ENCODE measurements at places on chromosomes 11 and 22.
A peak's percentile ranks its signal among the peaks of the same experiment; 100 is the strongest.

DNA sequence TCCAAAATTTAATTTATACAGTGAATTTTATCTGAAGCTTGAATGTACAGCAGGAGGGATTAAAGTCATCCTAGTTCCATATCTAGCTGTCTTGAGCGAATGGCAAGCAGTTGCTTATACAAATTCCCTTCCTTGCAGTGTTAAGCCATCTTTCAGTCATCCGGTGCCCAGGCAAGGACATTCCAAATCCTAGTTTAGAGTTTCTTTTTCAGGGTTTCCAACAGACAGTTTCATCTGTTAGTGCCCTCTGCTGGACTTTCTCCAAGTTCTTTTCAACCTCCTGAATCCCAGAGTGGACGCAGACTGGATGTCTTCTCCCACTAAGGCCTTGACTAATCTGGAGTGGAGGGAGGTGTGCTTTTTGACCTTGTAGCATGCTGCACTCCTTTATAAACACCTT lies 45.4 kb downstream of the GRAMD1B start:
- no peak for DNase-seq

GRCh38 chr11:4699697-4700435 lies 2.2 kb upstream of the OR51E2 start:
- DNase-seq: no peak

- no peak for DNase-seq
Observed at GRCh38 chr11:35593143-35593542, 25.1 kb upstream of the FJX1 start.

- peak; percentile 7 for DNase-seq
Observed at GRCh38 chr11:134751766-134752165, 339.7 kb upstream of the B3GAT1 start.

GRCh38 chr11:16093889-16094653 lies 262.3 kb downstream of the SOX6 start:
- no peak for DNase-seq

- DNase-seq: no peak
Observed at GRCh38 chr22:29660021-29660420, 56.6 kb downstream of the NF2 start.

GRCh38 chr11:96105197-96105895 lies 181.4 kb upstream of the MTMR2 start:
- no peak for DNase-seq

- no peak for DNase-seq
Observed at GRCh38 chr11:18313965-18314763, 7.8 kb downstream of the HPS5 start.

DNA sequence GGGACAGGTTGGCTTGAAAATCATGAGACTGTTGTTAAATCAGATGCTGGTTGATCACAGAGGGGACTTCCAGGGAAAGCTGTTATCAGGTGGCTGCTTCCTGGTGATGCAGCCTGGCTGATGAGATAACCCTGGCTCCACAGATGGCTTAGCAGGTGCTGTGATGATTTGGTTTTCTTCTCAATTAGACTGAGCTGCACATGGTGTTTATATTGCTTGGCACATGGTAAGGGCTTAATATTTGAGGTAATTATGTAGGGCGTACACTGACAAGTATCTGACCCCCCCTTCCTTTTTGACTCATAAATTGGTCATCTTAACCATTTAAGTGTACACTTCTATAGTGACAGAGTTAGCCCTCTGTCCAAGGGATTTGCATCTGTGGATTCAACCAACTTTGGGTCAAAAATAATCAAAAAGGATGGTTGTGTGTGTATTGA lies 7.0 kb downstream of the RPS3 start:
- no peak for DNase-seq

- DNase-seq: no peak
Observed at GRCh38 chr11:116059919-116060318, 555.7 kb upstream of the CADM1 start.

DNA sequence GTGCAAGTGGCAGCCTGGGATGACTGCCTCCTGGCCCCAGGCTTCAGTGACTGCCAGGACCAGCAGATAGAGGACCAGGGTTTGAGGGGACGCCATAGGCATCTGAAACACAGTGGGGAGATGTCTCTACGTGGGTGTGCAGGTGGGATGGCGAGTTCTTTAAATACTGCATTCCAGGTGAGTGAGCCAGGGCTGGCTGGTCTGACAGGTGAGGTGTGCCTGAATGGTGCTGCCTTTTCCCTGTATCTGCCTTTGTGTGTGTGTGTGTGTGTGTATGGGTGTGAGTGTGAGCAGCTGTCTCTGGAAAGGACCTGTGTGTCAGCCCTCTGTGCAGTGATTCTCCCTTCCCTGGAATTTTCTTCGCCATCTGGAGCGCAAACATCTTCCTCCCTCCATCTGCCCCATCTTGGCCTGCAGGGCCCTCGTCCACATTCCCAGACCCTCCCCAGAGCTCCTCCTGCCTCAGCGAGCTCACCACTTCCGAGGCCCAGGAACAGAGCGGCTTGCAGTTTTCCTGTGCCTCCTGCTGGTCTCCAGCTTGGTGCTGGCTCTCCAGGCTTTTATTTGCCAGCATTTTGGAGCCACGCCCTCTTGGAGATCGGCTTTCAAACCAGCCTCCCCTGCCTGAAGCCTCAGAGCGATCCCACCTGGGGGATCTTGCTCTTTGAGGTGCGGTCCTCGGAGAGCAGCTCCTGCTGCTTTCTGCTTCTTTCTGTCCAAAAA lies at the start of gene GPHA2:
GPHA2 (minus strand) TSS at position 535 of the 723 bp plus-strand sequence; CDS start at position 102, 433 bp downstream.
- DNase-seq: no peak

GRCh38 chr11:5684036-5684645 lies 733 bp downstream of the TRIM5 start:
- no peak for DNase-seq

- DNase-seq: no peak
Observed at GRCh38 chr22:20531154-20531403, 23.7 kb downstream of the MED15 start.

All from activated CD8-positive, alpha-beta memory T cell treated with anti-CD3 and anti-CD28 coated beads, Interleukin-2, amount 50 U/mL, for 48 hours (primary cell).